OCI-LY7 (cell line): ENCODE measurements at places on chromosomes 1 and 21. TPM values are rescaled to one million over a fixed set of nuclear protein-coding genes. Genes with fewer than 3 reads are reported as not detected.

DNA sequence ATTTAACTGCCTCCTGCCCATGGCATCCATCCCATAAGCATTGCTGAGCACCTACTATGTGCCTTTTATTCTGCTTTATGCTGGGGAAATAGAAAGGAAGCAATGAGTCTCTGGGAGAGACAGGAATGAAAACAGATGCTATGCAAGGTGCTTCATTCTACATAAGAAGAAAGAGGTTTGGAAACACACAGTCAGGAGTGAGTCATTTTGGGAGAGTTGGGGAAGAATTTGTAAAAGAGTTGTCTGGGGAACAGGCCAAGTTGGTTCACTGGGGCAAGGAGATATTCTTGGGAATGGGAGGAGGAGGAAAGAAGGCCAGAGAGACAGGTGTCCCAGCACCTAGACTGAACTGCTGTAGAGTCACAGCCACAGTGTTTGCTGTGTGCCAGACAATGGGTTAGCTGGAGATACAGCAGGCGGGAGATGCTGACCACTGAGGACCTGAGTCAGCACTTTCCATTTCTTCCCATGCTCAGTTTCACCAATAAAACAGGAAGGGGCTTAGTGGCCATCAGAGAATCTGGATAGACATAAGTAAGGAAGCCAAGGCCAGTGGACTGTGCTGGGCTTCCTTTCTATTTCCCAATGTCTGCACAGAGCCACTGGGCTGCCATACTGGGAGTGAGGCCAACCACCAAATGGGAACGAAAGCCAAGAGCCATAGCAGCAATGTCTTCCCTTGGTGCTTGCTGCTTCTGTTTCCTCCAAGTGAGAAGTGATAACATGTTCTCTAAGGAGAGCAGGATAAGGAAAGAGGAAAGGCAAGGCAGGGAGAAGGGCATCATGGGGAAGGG is 187.7 kb upstream of the USP24 start:
- no peak for DNase-seq

DNA sequence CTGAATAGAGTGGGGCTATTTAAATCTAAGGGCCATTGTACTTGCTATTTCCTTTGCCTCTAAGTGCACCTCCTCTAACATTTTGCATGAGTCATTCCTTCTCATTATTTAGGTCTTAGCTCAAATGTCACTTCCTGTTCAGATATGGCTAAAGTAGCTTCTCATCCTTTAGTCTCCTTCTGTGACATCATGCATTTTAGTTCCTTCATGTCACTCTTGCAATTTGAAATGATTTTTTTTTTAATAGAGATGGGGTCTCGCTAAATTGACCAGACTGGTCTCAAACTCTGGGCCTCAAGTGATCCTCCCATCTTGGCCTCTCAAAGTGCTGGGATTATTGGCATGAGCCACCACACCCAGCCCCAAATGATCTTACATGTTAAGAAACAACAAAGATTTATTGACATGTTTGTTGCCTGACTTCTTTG is 6.6 kb downstream of the TBX19 start:
- no peak for DNase-seq

DNA sequence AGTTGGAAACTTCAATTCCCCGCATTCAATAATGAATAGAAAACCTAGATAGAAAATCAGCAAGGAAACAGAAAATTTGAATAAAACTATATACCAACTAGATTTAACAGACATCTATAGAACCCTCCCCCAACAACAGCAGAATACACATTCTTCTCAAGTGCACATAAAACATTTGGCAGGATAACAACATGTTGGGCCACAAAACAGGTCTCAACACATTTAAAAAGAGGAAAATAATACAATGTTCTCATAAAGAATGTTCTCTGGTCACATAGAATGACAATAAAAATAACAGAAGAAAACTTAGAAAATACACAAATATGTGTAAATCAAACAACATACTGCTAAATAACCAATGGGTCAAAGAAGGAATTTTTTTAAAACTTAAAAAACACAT is 24.9 kb downstream of the ITGB3BP start:
- no peak for DNase-seq

GRCh38 chr1:237016626-237017025 is 12.4 kb upstream of the MT1HL1 start:
- no peak for DNase-seq

NPHP4 gene
- 23.0 and 24.2 TPM in 2 replicates for total RNA-seq

DNA sequence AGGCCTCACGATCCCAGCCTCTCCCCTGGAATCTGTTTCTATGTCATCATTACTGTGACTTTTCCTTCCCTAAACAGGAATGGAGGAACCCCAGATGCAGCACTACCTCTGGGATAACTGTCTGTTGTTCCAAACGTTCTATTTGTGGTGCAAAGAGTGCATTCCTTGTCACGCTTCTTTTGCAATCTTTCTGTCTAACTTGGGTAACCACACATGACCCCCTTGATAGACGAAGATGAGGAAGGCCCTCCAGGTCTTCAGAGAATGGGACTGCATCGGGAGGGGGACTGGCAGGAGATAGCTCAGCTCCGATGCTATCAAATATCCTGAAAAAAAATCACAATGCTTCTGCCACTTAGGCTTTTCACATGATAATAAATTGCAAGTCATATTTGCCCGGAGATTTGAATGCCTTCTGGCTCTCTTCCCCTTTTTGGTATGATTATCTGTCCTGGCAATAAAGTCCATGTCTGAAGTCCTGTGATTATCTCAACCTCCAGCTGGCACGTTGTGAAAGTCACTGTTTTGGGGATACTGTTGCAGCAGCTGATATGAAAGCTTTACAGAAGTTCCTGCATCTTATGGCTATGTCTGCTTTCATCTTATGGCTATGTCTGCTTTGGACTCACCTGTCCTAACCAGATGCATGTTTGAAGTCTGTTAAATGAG is 148.7 kb upstream of the LMO4 start:
- DNase-seq = no peak

- DNase-seq = no peak
These were observed 563.9 kb downstream of the NPHP4 start for GRCh38 chr1:5428351-5428750.

SMIM1 gene
- total RNA-seq = 3.9 and 4.3 TPM in 2 replicates

MMP23B gene
- 7.6 and 8.7 TPM in 2 replicates for total RNA-seq

VASH2 gene
- 7.4 and 7.5 TPM in 2 replicates for total RNA-seq

- no peak for DNase-seq
These were observed 93.4 kb upstream of the CASZ1 start for GRCh38 chr1:10889650-10890353.

DNA sequence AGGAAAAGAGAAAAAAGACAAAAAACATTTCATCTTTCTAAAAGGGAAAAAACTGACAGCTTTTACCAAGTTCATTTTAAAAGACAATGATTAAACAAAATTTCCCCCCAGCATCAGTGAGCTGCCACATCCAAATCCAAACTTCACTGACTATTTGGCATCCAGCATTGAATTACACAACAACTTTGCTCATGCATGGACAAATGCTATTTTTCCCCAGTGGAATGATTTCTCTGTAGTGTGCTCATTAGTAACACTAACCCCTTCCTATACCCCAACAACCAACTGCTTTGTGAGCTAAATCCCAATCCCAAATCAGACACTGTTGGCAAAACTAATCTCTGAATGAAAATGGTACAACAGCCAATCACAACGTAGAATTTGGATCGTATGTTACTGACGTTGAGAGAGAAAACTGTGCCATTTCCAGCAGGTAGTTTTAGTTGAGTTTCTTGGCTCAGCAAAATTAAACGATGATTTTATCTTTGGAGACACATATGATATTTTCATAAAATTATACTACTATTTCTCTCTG is 37.9 kb downstream of the PIK3R3 start:
- DNase-seq = no peak

DNA sequence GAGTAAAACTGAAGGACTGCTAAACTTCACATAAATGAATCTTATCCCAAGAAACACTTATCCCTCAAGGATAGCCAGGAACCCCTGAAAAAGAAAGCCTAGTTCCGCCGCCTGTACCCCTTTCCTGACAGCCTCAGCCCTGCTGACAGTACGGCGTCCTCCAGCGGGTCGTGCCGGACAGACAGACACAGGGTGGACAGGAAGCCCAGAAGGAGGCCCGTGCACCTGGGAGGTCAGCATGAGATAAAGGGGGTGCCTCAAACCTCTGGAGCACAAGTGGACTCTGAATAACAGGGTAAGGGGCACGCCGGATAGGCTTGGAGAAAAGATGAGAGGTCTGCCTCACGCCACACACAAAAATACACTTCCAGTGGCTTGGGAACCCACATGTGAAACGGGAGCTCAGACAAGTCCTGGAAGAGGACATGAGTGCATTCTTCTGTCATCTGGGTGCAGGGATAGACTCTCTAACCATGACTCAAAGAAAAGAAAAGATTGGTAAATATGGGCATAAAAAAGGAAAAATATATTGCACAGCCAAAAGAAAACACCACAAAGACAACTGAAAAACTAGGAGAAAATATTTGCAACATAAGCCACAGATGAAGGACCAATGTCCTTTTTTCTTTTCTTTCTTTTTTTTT is 17.3 kb upstream of the ADARB1 start:
- no peak for DNase-seq

NHLH1 gene
- 0.65 and 0.68 TPM in 2 replicates for total RNA-seq

ERRFI1 gene
- not detected in 2 replicates for total RNA-seq

- no peak for DNase-seq
These were observed 55.7 kb downstream of the WDR3 start for GRCh38 chr1:117985239-117985638.

DNA sequence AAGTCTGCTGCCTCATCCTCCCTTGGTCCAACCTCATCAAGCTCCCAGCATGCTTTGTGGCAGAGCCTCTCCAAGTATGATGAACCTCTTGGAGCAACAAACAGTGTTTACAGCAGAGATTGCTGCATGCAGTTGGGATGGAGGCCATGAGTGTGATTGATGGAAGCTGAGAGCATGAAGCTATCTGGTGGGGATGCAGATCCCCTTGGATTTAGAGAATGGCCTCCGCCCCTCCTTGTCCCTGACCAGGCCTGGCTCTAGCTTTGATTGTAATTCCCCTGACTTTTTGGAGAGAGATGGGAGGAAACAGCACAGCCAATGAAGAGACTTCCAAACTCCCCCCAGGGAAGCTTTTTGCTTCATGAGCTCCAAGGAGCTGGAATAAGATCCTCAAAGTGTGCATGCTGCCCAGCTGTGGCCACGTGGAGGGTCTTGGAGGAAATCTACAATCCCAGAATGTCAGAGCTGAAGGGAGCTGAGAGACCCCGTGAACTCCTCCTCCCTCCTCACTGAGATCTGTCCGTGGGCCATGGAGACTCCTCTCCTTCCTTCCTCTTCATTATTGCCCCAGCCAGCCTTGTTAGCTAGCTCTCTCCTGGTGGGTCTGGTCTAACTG is 165.3 kb upstream of the USP24 start:
- no peak for DNase-seq

ALPL gene
- total RNA-seq = not detected in 2 replicates

- no peak for DNase-seq
These were observed 104.9 kb downstream of the CDC7 start for GRCh38 chr1:91605566-91605965.
